ENCODE measurements at places on chromosomes 12 and 14. TPM values are rescaled to one million over a fixed set of nuclear protein-coding genes. Genes with fewer than 3 reads are reported as not detected.

The ART4 gene
- total RNA-seq: not detected

The CYP27B1 gene
- total RNA-seq: 3.3 TPM

The LALBA gene
- not detected for total RNA-seq

The POTEG gene
- total RNA-seq: not detected

The TMEM52B gene
- total RNA-seq: not detected

The DHRS7 gene
- 26.1 TPM for total RNA-seq

The DHRS2 gene
- total RNA-seq: 0.44 TPM

The FAM186B gene
- 0.21 TPM for total RNA-seq

The CALCOCO1 gene
- 20.3 TPM for total RNA-seq

Data from H1 (cell line).